ENCODE measurements at places on chromosomes 7 and 10. TPM values are rescaled to one million over a fixed set of nuclear protein-coding genes. Genes with fewer than 3 reads are reported as not detected.

The PRPS1L1 gene
- total RNA-seq: not detected

The ZNF722 gene
- total RNA-seq: not detected

The VPS37D gene
- total RNA-seq: 7.0 TPM

The ANKRD61 gene
- not detected for total RNA-seq

The PPP1R9A gene
- total RNA-seq: 40.7 TPM

The SLC13A4 gene
- 0.28 TPM for total RNA-seq

The SHH gene
- total RNA-seq: 0.03 TPM

The TECPR1 gene
- total RNA-seq: 10.8 TPM
